ENCODE measurements at places on chromosomes 1 and 21.

DNA sequence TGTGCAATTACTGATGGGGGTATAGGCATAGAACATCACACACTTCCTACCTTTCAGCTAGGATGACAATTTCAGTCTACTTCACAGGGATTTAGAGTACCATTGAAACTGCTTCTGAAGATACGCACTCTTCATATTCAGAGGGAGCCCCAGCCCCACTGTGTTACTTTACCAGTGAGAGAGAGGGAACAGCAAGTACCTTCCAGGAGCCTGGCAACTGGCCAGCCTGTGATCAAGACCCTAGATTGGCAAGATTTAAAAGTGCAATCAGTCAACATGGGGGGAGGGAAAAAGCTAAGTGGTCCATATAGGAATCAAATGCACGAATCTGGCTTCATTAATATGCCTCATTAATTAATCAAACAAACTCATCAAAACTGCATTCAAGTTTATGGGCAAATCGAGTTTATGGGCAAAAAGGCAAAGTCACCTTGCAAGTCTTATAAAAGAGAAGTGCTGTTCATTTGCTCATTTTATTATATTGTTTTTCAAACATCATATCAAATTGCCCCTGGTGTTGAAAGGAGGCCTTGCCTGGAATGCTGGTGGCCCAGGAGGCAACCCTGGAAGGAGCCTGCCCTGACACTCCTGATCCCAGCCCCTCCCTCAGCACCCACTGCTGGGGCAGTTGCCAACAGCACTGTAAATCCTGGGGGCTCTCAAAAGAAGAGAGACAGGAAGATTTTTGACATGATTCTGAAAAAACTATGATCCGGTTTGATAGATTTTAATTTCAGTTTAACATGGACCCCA lies 184.9 kb upstream of the DPT start:
- DNase-seq = no peak

GRCh38 chr1:245996811-245997210 lies 510.3 kb downstream of the SMYD3 start:
- no peak for DNase-seq

- peak; percentile 73 for DNase-seq
Measured at GRCh38 chr1:159091607-159092031, 15.1 kb upstream of the AIM2 start.

DNA sequence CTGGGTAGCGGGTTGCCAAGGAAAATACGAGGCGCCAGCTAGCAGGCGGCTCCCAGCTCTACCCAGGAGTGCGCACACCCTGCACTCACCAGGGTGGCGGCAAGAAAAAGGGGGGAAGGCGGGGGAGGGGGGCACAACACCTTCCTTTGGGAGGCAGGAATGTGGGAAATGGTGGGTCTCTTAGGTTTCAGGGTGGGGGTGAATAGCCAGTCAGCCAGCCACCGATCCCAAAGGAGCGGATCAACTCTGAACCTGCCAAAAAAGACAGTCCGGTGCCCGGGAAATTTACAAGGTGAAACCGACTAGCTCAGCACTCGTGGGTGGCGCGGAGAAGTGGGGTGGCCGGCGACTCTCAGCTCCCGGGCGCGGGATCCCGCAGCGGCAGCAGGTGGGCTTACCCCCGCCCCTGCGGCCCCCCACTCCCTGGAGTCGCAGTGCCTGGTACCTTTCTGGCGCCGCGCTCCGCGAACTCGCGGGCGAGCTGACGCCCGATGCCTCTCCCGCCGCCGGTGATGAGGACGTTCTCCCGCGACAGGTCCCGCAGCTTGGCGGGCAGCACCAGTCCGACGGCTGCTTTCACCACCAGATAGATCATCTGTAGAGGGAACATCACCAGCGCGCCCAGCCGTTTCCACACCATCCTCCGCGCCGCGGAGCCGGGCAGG lies 1.2 kb downstream of the DHRS3 start:
- no peak for DNase-seq

DNA sequence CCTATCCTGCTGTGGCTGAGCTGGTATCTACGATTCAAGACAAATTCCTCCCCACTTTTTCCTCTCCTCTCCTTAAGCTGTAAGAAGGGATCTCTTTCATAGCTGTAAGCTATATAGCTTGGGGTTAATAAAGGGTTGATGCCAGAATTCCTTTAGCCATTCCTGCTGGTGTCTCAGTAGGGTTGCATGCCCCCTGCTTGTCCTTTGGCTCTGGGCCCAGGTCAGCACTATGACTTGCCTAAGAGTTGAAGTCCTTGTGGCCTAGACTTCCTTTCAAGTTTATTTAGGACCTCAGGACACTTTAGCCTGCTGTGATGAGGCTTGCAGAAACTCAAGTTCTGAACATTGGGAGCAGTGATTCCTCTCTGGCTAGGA lies 270.0 kb downstream of the AMY1C start:
- DNase-seq = no peak

- DNase-seq = no peak
Measured at GRCh38 chr1:31376375-31377134, 3.7 kb upstream of the FABP3 start.

GRCh38 chr1:108913105-108913948 lies 36.5 kb downstream of the GPSM2 start:
- DNase-seq = no peak

DNA sequence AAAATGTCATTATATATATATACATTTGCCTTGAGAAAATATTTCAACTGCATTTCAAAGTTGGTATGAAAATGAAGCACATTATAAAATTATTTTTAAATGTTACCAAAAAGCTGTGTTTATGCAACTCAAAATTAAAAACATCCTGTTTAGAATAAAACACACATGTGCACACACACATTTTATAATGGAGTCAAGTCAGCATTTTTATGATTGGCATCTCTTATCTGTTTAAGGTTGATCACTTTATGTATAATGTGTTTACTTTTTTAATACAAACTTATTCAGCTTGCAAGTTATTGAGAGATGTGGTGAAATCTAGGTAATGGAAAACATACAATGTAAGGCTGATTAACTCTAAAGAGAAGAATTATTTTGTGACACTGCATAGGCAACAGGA lies 80.4 kb downstream of the IFI44 start:
- no peak for DNase-seq

DNA sequence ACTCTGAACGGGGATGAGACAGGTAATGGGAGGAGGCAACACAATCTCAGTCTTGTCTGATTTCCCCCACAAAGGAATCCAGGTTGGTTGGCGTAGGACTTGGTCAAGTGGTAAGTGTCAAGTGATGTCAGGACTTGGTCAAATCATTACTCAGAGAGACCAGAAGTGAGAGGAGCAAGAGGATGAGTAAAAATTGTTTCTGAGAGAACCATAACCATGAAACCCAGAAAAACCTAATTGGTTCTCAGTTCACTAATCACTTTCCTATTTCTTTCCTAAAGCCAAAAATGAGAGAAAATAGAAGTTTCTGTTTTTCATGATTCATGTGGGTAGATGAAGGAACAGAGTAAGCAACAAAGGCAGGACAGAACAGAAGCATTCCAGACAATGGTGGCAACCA lies 5.0 kb downstream of the PHC2 start:
- peak; percentile 25 for DNase-seq

DNA sequence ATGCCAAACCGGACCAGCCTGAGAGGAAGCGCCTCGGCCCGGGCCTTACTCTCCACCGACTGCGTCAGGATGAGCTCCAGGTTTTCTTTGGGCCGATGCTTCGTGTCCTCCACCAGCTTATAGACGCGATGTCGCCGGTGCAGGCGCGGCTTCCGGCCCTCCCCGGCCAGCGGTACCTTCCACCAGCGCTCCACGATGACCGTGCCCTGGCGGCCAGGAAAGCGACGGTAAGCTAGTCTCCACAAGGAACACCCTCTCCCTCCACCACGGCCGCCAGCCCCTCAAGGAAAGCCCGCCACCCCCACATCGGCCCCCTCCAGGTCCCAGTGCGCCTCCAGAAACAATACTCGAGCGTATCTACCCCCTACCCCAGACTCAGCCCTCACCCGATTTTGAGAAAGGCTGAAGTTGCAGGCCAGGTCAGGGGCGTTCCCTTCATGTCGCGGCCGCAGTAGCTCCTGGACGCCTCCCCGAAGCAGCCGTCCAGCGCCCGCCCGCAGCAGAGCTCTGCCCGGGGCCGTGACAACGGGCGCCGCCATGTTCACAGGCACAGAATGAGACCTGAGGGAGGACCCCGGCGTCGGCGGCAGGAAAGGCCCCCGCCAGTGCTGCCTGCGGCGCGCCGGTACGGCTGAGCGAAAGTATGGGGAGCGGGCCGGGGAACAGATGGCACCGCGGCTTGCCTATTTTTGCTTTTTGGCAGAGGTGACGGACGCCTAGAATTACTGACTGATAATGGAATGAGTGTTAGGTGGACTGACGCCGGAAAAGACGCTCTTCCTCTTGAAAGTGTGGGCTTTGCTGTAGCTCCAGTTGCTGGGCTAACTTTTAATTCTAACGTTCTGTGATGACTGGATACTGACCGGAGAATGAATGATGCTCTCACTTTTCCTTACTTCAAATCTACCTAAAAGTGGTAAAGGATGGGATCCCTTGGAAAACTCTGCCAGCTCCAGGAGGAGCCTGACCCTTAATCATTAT lies at the start of gene MRPL9:
Gene MRPL9 (minus strand): TSS at position 556 of the 981 bp plus-strand sequence. CDS start 17 bp downstream, at position 539.
- DNase-seq = peak; percentile 93

DNA sequence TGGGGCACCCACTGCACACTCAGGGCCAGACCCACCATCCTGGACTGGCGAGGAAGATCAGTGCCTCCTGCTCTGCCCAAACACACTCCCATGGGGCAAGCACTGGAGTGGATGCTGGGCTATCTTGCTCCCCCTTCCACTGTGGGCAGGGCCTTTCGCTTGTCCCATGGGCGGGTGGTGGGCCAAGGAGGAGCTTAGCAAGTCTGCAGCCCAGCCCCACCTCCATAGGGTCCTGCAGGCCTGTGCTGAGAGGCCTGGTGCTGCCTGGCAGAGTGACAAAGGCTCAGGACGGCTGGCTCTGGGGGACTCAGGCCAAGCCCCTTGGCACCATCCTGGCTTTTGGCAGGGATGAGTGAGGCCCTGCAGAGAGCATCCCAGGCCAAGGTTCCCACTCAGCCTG lies 89.4 kb downstream of the PTPRU start:
- DNase-seq = no peak

- no peak for DNase-seq
Measured at GRCh38 chr1:33392206-33392605, 38.7 kb downstream of the PHC2 start.

- DNase-seq = no peak
Measured at GRCh38 chr21:44540741-44541288, 820 bp upstream of the KRTAP10-1 start.
